ENCODE measurements at places on chromosomes 3 and 15.
A peak's percentile ranks its signal among the peaks of the same experiment; 100 is the strongest.

- peak; percentile 29 for DNase-seq
These were observed 31.7 kb downstream of the PLSCR4 start for GRCh38 chr3:146218880-146219866.

DNA sequence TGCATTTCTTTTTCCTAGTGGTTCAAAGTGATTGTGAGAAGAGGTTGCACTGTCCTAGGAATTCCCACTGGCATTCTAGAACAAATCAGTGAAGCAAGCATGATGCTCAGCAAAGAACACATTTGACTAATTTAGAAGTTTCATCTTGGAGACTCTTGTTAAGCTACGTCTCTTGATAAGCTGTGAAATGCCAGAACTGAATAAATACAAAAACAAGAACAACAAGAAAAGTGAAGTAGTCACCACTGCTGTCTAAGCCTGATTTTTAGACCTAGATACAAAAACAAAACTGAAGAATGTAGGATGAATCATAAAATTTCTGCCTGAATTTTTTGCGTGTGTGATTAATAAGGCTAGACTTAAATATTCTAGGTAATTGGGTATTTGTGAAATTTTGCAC is 1162.4 kb downstream of the TUSC7 start:
- DNase-seq, result no peak

DNA sequence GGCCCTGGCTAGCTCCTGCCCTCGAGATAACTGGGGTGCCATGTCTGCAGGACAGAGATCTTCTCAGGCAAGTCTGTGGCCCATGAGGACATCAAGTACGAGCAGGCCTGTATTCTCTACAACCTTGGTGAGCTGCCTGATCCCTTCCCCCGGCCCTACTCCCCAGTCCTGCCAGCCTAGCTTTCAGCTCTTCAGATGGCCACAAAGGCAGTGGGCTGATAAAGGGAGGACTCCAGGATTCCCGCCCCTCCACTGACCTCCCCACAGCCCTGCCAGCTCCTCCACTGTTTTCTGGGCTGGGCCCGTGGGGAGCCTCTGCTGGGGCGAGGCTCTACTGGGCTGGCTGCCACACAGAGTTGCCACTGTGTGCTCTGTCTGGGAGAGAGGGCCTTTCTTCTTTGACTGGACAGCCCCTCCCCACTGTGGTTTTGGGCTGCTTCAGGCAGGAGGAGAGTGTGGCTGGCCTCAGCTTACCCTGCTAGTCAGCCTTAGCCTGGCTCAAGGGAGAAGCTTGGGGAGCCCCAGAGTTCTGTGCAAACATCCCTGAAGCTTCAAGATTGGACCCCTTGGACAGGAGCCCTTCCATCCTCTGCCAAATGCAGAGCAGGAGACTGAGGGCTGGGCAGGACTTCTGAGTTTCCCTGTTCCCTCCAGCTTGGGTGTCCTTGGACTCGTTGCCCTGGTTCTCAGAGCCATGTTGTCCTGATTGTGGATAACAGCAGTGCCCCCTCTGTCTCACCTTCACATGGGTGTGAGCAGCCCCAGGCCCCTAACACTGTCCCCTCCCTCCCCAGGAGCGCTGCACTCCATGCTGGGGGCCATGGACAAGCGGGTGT is 24.4 kb downstream of the PTPN23 start:
- DNase-seq, result no peak

DNA sequence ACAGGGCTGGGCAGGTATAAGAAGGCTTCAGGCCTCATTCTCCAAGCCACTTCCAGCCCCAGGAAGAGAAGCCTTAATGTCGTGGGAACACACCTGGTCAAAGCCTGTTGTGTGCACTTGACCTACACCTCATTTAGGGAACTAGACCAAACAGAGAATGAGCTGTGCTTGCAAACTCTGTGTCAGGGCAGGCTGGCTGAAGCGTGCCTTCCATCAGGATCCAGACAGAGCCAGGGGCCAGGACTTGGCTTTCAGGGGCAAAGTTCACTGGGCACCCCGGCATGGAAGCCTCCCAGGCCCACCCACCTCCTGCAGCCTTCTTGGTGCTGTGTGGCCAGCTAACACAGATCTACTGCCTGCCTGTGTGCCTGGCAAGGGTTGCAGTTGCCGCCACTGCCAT is 11.5 kb downstream of the RBPMS2 start:
- no peak for DNase-seq

- DNase-seq, result no peak
These were observed 85.9 kb upstream of the SYNPR start for GRCh38 chr3:63192248-63192647.

Data from activated T-cell treated with anti-CD3 and anti-CD28 coated beads, Interleukin-2, amount 50 U/mL, for 48 hours (primary cell).